ENCODE measurements at places on chromosomes 5 and 9.

DNA sequence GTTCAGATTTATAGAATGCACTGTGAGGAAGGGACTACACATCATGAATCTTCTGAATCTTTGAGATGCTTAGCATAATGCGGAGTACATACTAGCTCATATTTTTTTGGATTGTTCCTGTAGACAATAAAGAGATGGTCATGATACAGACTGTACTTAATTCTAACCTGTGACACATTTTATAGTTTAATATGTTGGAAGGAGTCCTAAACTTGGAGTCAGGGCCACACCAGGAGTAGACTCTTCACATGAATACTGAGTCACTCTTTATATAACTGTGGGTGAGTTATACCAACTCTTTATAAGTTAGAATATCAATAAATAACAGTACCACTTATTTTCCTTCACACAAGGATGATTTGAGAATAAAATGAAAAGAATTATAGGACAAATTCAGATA, 16.9 kb downstream of the C9orf85 start:
- no peak for DNase-seq

- no peak for DNase-seq
Measured at GRCh38 chr9:12652973-12653372, 40.2 kb upstream of the TYRP1 start.

DNA sequence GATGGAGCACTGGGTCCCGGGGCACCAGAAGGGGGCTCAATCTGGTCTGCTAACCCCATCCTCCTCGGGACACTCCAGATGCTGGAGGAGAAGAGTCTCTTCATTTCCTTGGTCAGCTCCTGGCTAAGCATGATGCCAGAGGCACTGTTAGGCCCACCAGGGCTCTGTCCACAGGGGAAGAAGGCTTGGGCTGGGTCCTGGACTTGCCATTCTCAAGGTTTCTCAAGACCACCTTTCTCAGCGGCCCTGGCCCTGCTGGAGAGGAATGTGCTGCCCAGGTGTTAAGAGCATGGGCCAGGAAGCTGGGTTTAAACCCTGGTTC, 7.9 kb downstream of the SH2D3C start:
- DNase-seq, result no peak

- no peak for DNase-seq
Measured at GRCh38 chr9:129990269-129991010, 52.5 kb downstream of the FNBP1 start.

GRCh38 chr5:155089643-155090042, 76.1 kb downstream of the KIF4B start:
- no peak for DNase-seq

GRCh38 chr5:105504-106070, 13.6 kb downstream of the PLEKHG4B start:
- DNase-seq, result no peak

GRCh38 chr9:130997925-130998596, 10.9 kb upstream of the LAMC3 start:
- no peak for DNase-seq

GRCh38 chr9:98930792-98931191, 12.9 kb upstream of the COL15A1 start:
- DNase-seq, result no peak

DNA sequence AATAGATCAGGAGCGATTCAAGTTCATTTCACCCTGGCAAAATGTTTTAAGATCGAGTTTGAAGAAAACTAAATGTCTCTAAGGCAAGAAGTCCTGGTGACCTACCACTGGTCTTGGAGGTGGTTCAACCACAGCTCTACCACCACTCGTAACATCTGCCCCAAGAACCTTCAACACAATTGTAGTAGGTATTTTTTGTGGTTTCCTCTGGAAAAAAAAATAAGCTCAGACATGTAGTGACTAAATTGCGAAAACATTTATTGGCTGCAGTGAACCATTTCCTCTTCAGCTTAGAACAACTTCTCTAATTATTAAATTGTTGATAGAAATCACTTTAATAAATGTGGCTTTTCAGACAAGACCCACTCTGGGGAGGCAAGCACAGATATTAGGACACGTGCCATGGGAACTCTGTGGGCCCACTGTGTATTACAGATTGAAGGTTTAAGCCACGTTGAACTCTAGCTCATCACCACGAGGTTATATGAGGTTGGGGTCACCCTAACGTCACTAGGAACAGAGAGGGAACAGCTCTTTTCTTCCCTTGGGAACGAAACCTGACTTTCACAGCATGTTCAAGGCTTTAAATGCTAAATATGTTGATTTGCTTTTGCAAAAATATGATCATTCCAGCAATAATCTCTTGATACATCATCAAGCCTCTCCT, 142.9 kb downstream of the HSD17B3 start:
- DNase-seq, result no peak

DNA sequence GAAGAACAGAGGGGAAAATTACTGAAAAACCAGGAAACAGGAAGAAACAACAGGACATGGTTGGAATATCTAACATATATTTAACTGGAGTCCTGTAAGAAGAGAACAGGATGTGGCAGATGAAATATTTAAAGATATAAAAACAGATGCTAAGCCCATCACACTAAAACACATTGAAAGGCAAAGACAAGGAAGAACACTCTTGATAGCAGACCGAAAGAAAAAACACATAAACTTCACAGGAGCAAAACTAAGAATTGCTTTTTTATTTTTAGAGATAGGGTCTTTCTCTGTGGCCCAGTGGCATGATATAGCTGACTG, 324.4 kb upstream of the ARRDC3 start:
- DNase-seq, result no peak

DNA sequence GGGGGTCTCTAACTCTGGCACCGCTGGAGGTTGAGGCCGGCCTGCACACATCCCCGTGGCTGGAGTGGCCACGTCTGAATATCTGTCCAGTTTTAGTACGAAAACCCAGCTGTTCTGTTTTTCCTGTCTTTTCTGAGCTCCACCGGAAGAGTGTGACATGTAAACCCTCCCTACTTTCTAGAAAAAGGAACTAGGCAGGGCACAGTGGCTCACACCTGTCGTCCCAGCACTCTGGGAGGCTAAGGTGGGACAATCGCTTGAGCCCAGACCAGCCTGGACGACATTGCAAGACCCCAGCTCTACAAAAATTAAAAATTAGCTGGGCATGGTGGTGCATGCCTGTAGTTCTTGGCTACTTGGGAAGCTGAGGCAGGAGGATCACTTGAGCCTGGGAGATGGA, 8.2 kb upstream of the PHYKPL start:
- DNase-seq, result no peak

GRCh38 chr5:175351897-175352590, 91.9 kb downstream of the DRD1 start:
- DNase-seq, result no peak

GRCh38 chr9:133994353-133995011, 2.4 kb upstream of the VAV2 start:
- DNase-seq, result peak; percentile 72

DNA sequence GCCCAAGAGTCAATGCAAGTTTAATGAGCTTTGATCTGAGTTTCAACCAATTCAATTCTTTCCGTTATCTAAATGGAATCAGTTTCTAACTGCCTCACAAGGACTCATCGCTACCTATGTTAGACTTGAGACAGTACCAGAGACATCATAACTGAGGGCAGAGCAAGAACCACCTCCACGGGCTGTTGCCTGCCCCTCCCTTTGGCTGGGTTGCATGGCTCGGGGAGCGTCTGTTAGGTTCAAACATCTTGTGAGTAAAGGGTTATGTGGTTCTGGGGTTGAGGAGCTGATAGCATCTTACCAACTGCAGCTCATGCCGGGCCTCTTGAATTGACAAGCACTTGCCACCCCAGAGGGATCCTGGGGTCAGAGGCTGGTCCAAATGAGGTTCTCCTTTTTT, 457.9 kb downstream of the ENC1 start:
- DNase-seq, result no peak

DNA sequence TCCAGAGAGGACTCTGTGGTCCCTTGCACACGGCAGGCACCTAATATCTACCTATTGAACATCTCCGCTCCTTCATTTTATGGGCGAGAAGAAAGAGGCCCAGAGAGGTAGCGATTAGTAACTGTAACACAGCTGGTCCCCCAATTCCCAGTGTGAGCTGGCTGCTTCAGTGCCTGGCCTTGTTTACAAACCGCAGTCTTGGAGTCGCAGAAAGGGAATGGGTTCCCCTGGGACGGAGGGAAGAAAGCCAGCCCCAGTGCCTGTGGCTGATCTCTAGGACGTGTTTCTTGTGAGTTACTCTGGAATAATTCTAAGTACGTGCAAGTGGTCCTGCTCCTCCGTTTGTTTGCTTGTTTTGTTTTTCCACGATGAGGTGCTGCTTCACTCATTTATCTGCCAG, 52.0 kb downstream of the CFAP77 start:
- no peak for DNase-seq

DNA sequence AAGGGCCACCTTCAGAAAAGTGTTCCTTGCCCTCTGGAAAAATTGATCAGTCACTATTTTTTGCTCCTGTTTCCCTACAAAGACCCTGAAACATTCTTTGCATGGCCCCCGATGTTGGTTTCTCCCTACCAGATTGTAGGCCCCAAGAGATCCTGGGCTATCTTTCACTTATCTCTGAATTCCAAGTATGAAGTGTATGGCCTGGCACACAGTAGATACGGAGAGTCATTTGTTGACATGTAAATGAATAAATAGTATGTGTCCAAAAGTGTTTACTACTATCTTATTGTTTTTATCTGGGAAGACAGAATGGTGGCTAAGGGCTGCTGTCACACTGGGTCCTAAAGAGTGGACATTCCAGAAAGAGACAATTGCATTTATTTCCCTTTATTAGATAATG, 7.4 kb upstream of the ANKDD1B start:
- DNase-seq, result no peak

- no peak for DNase-seq
Measured at GRCh38 chr5:142753116-142753631, 17.0 kb upstream of the ARHGAP26 start.

GRCh38 chr5:65065001-65065511, 296.3 kb downstream of the CWC27 start:
- no peak for DNase-seq

- DNase-seq, result no peak
Measured at GRCh38 chr5:142437563-142437962, 112.7 kb upstream of the SPRY4 start.

GRCh38 chr9:127809540-127810377, 7.1 kb downstream of the FPGS start:
- no peak for DNase-seq

GRCh38 chr5:160033546-160034252, 24.8 kb downstream of the TTC1 start:
- no peak for DNase-seq

DNA sequence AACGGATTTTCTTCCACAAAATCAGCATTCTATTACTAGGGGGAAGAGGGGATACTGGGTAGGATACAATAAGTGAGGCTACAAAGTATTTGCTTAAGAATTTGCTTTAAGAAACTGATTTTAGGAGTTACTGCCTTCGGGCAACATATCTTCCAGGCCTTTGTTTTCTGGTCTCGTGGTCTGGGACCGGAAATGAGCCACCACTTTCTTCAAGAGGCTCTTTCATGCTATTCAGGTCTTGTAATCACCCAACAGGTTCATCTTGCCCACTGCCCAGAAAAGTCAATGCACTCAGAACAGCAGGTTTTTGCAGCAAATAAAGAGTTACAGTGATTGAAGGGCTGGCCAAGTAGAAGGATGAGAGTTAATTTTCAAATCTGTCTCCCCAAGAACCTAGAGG, 6.6 kb upstream of the AOPEP start:
- DNase-seq, result no peak

GRCh38 chr5:151665613-151666012, 21.1 kb downstream of the SPARC start:
- DNase-seq, result no peak

- no peak for DNase-seq
Measured at GRCh38 chr9:14593406-14593805, 99.8 kb downstream of the ZDHHC21 start.

GRCh38 chr5:98798847-98799246, 25.4 kb downstream of the RGMB start:
- no peak for DNase-seq

DNA sequence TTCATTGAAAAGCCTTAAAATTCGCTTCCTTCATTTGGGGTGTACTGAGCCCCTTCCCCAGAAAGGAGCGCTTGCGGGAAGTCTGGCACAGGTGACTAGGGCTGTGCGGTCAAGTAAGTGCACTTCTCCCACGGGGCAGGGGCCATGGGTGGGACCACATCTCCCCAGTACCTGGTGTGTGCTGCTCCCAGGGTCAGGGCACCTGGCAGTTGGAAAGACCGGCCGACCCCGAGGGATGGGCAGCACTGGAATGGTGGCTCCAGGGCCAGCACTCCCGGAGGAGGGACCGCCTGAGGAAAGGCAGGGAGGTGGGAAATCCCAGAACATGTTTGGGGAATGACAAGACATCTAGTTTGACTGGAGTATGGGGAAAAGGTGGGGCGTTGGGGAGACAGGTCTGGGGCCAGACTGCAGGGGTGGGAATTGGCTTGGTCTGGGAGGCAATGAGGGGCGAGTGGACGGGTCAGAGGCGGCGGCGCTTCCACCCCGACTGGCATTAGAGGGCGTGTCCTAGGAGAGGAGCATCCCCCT, 727 bp upstream of the GLIPR2 start:
- no peak for DNase-seq

- DNase-seq, result no peak
Measured at GRCh38 chr5:108869066-108869465, 121.4 kb downstream of the FER start.

DNA sequence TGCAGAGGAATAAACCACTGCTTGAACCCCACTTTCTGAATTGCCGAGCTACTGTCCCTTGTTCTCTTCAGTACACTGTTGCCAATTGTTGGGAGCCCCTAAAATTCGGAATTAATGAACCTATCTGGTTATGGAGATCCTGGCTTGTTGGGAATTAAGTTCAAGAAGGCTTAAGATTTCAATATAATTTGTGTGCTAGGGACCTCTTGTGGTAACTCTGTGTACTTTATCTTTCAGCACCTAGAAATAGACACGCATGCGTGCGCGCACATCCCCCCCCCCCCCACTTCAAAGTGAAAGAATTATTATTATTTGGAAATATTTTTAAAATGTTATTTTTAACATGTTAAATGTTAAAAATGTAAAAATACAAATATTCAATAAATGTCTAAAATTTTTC, 53.3 kb upstream of the FAM169A start:
- DNase-seq, result no peak

- no peak for DNase-seq
Measured at GRCh38 chr5:142820447-142820846, 50.3 kb downstream of the ARHGAP26 start.

GRCh38 chr5:73180566-73180965, 7.6 kb downstream of the TMEM174 start:
- no peak for DNase-seq

- no peak for DNase-seq
Measured at GRCh38 chr5:168204165-168204564, 87.3 kb upstream of the WWC1 start.

- DNase-seq, result no peak
Measured at GRCh38 chr9:95506678-95507463, 9.9 kb downstream of the PTCH1 start.

DNA sequence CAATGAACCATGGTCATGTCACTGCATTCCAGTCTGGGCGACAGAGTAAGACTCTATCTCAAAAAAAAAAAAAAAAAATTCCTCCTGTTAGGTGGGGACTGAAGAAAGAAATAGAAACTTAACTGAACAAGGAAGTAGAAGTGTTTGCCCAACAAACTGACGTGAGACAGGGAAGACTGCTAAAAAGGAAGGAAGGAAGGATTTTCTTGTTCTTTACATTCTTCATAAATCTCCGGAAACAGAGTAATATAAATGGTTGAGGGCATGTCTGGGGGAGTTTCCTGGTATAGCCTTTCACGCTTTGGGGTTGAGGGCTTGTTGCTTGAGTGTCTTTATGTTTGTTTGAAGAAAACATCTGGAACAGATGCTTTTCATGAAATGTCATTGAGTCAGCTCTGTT, 3.1 kb downstream of the TOR1B start:
- no peak for DNase-seq

Data from stimulated activated CD4-positive, alpha-beta T cell treated with anti-CD3 and anti-CD28 coated beads, Interleukin-1b, Interleukin-23, amount 100 ng/mL, for 4 hours (primary cell).